ENCODE measurements at places on chromosomes 2 and 18.

DNA sequence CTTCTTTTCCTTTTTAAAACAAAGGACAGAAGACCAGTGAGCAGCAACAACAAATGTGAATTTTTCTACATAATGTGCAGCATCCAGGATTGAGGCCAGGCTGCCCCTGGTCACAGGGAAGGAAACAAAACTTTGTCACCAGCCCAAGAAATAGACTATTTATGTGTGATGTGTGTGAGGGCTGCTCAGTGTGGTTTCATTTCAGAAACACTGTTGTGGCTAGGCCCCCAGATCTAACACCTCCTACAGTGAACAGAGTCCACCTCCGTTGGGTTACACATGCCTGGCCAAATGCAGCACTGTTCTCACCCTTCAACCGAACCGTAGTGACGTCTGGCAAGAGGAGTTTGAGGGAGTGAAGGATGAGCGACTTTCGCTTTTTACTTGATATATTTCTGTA is 146.3 kb upstream of the RIOK3 start:
- DNase-seq, result no peak

DNA sequence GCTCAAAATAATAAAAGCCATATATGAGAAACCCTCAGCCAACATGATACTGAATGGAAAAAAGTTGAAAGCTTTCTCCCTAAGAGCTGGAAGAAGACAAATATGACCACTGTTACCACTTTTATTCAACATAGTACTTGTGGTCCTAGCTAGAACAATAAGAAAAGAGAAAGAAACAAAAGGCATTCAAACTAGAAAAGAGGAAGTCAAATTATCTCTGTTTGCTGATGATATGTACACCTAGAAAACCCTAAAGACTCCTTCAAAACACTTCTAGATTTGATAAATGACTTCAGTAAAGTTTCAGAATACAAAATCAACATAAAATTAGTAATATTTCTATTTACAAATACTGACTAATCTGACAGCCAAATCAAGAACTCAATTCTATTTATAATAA is 328.8 kb upstream of the GCFC2 start:
- no peak for DNase-seq

GRCh38 chr2:100419915-100420314 is 2.4 kb upstream of the CHST10 start:
- peak; percentile 30 for DNase-seq

DNA sequence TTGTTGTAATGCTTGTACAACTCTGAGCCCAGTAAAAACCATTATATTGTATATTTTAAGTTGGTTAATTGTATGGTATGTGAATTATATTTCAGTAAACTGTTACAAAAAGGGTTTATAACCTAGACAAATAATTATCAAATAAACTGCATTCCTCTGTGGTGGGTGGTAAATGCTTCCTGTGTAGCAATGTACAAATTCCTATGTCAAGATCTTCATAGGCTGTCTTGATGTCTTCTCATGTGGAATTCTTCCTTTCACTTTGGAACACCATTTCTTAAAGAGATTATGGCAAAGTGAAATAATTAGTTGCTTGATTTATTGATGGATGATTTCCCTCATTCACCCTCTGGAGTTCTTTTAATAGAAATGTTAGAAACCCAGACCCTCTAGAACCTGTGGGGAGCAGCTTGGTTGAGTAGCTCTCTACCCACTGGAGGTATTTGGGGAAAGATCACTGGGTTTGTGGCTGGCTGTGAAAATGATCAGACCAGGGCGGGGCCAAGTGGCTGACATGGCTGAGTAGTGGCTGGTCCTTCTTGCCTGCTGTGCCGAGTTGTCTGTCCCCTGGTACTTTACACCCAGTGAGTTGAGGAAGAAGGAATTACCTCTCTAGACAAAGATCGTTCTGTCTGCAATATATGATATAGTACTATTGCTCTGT is 22.4 kb upstream of the MGAT5 start:
- DNase-seq, result no peak

DNA sequence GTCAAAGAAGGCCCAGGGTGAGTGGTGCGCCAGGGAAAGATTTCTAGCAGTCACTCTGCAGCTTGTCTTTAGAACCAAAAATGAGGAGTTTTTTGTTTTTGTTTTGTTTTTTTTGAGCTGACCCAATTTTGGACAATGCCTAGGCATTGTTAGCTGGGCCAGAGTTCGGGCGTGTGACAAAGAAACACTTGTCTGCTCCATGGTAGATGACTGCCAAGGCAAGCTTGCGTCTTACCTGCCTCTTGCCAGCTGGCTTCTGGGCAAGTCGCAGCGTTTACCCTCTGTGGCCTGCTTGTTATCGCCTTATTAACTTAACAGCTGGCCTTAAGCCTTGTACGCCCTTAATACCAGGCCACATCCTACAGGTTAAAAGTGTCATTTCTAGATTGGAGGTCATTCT is 114.3 kb downstream of the GALNT1 start:
- DNase-seq, result no peak

GRCh38 chr2:52405980-52406379 is 1361.6 kb upstream of the CHAC2 start:
- DNase-seq, result no peak

- no peak for DNase-seq
These were observed 106.9 kb downstream of the SP3 start for GRCh38 chr2:173858291-173858731.

- DNase-seq, result peak; percentile 80
These were observed 2.3 kb upstream of the PLEK start for GRCh38 chr2:68362749-68363148.

GRCh38 chr2:237978058-237978712 is 11.4 kb downstream of the UBE2F start:
- no peak for DNase-seq

DNA sequence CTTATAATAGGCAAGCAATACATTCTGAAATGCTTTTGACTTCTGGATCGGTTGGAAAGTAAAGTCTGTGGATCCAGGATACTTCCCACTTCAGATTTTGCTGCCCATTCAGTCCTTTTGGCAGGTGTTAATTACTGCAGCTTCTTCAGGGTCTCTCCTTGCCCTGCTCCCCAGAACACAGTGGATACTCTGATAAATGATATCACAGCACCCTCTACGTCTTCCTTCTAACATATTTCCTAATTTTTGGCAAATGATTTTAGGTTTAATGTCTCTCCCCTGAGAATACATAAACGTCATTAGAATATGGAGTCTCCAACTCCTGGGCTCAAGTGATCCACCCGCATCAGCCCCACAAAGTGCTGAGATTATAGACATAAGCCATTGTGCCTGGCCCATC is 249.8 kb downstream of the NYAP2 start:
- no peak for DNase-seq

- no peak for DNase-seq
These were observed 90.4 kb upstream of the PKDCC start for GRCh38 chr2:41957431-41957830.

- DNase-seq, result no peak
These were observed 533.9 kb upstream of the CRIM1 start for GRCh38 chr2:35821675-35822074.

DNA sequence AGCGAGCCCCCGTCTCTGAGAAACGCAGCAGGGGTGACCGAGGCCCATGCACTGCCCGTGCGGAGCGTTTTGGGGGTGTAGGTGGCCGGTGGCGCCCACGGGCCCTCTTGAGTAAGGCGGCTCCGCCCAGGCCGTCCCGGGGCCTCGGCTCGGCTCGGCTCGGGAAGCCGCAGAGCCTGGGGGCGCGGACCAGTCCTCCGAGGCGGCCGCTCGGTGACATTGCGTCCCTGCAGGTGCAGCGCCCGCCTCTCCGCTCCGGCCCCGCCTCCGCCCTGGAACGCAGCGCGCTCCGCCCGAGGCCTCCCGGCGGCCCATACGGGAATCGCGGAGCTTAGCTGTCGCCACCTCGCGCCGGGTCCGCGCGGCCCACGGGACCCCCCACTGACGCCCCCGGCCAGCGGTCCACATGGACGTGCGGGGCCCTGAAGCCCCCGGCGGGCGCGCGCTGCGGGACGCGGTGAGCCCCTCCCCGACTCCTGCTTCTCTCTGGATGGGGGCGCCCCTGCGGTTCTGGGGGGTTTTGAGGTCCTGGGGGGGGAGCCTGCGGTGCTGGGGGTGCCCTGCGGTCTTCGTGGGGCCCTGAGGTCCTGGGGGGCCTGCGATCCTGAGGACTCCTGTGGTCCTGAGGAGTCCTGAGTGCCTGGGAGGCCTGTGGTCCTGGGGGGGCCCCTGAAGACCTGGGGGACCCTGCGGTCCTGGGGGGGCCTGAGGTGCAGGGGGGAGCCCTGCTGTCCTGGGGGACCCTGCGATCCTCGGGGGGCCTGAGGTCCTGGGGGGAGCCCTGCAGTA is at the start of gene HSBP1L1:
HSBP1L1 (plus strand) TSS at position 314 of the 789 bp plus-strand sequence; CDS start at position 407, 93 bp downstream.
- DNase-seq, result peak; percentile 71

GRCh38 chr2:191417746-191418145 is 172.5 kb downstream of the MYO1B start:
- no peak for DNase-seq

GRCh38 chr2:147297820-147298219 is 547.0 kb upstream of the ACVR2A start:
- no peak for DNase-seq

GRCh38 chr18:75418293-75419005 is 9.1 kb downstream of the SMIM21 start:
- DNase-seq, result no peak

- DNase-seq, result peak; percentile 25
These were observed 1490.2 kb upstream of the SLC39A10 start for GRCh38 chr2:194166818-194167217.

- DNase-seq, result peak; percentile 34
These were observed 51.7 kb upstream of the CCDC85A start for GRCh38 chr2:56132138-56132537.

- DNase-seq, result no peak
These were observed 34.8 kb downstream of the SDC1 start for GRCh38 chr2:20190170-20190569.

DNA sequence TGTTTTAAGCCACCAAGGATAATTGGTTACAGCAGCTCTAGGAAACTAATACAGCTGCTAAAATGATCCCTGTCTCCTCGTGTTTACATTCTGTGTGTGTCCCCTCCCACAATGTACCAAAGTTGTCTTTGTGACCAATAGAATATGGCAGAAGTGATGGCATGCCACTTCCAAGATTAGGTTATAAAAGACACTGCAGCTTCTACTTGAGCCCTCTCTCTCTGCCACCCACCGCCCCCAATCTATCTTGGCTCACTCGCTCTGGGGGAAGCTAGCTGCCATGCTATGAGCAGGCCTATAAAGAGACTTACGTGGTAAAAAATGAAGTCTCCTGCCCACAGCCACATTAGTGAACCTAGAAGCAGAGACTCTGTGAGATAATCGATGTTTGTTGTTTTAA is 3.5 kb upstream of the IL1F10 start:
- DNase-seq, result no peak

DNA sequence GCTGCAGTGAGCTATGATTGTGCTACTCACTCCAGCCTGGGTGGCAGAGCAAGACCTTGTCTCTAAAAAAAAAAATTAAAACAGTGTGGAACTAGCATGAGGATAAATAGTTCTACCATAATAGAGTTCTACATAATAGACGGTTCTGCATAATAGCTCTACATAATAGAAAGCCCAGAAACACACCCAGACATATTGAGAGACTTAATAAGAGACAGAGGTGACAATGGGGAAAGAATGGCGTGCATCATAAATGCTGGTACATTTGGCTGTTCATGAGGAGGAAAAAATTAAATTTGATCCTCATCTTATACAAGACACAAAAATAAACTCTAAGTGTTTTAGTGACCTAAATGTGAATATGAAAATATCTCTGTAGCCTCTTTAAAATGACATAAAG is 58.5 kb downstream of the PTRHD1 start:
- no peak for DNase-seq

DNA sequence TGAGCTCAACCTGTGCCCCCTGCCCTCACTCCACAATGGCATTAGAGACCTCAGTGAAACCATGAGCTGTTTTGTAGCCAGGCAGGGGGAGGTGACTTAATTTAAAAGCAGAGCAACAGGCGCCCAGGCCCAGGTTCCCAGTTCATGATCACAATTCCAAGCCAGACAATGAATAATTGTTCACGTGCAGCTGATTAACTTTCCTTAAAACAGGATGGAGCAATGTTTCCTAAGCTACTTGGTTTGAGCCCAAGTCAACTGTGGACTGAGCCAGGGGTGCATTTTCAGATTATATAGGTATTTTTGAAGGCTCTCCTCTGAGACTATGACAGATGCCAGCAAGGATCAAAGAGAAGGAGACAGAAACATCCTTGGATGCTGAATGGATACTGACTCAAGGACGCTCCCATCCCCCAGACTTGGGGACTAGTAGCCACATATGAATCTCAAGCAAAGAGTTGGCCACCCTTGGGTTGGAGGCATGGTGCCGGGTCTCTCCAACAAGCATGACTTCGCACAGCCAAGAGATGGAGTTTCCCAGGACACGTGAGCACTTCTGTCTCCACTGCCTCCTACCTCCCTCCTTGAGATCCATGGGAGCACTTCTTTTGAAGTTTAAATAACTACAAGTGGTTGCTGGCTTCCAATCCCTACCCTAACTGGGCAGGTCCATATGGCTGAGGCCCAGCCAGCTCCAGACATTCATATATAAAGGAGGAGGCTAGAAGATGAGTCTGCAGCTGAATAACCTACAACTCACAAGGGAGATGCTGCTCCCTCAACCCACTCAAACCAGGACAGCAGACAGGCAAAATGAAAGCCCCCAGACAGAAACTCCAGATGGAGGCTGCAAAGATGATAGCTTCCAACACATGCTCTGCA is 12.7 kb downstream of the SMAD7 start:
- no peak for DNase-seq

- no peak for DNase-seq
These were observed 32.7 kb downstream of the TMEM131 start for GRCh38 chr2:97963079-97963406.

- DNase-seq, result peak; percentile 67
These were observed 3.9 kb downstream of the WIPF1 start for GRCh38 chr2:174593574-174594203.

- DNase-seq, result peak; percentile 10
These were observed 134.7 kb downstream of the MSTN start for GRCh38 chr2:189927823-189928222.

DNA sequence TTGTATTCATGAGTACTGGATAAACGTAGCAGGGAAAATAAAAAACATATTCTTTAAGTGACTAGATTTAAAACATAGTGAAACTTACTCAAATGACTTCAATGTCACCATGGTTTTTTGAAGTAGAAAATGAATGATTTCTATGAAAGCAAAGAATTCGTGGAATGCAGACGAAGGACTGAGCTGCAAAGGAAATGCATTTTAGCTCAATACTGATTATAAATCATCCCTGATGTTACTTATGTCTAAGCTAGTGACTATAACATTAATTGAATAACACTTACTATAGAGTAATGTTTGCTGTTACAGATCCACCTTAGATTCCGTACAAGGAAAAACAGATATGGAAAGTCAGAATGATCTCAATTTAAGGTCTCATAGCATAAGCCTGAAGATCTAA is 1257.7 kb upstream of the CDH2 start:
- DNase-seq, result no peak
